ENCODE measurements at places on chromosomes 6 and 20.

DNA sequence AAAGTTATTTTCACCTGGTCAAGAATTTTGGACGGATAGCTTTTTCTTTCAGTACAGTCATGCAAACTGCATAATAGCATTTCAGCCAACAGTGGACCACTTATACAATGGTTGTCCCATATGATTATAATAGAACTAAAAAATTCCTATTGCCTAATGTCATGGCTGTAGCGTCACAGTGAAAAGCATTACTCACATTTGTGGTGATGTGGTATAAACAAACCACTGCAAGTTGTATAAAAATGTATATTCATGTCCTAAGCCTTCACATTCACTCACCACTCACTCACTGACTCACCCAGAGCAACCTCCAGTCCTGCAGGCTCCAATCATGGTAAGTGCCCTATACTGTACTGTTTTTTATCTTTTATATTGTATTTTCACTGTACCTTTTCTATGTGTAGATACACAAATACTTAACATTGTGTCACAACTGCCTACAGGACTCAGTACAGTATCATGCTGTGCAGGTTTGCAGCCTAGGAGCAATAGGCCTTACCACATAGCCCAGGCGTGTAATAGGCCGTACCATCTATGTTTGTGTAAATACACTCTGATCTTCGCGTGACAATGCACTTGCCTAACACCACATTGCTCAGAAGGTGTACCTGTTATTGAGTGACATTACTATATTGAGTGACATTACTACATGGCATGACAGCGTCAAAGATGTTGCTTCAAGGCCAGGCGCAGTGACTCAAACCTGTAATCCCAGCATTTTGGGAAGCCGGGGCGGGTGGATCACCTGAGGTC lies 17.9 kb downstream of the ABHD12 start:
- no peak for DNase-seq

- DNase-seq = no peak
Observed at GRCh38 chr20:50291254-50292078, 100.8 kb downstream of the CEBPB start.

DNA sequence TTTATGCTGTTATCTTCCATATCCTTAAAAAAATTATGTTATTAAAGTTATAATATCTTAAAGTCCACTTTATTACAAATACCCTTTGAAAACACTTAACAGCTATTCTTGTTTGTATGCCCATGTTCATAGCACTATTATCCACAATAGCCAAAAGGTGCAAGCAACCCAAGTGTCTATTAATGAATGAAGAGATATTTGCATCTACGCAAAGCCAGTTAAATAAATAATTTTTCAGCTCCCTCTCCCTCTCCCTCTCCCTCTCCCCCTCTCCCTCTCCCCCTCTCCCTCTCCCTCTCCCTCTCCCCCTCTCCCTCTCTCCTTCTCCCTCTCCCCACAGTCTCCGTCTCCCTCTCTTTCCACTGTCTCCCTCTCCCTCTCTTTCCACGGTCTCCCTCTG lies 13.1 kb downstream of the CDK5RAP1 start:
- no peak for DNase-seq

DNA sequence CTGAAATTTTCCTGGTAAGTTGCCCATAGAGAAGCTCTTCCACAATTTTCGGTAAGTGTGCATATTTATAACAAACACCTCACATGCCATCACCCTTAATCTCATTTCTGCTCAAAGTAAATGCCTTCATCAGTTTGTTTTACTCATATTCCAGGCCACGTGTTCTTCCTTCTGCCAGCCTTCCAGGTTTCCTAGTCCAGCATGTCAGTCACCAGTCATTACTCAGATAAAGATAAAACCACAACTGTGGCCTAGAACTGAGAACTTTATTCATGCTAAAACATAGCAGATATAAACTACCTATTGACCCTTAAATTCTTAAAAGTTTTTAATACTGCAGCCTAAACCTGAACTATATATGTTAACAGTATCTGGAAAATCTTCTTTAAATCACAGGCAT lies 149.5 kb upstream of the SLC22A16 start:
- DNase-seq = no peak

- DNase-seq = no peak
Observed at GRCh38 chr6:33171880-33172687, 20.2 kb downstream of the COL11A2 start.

DNA sequence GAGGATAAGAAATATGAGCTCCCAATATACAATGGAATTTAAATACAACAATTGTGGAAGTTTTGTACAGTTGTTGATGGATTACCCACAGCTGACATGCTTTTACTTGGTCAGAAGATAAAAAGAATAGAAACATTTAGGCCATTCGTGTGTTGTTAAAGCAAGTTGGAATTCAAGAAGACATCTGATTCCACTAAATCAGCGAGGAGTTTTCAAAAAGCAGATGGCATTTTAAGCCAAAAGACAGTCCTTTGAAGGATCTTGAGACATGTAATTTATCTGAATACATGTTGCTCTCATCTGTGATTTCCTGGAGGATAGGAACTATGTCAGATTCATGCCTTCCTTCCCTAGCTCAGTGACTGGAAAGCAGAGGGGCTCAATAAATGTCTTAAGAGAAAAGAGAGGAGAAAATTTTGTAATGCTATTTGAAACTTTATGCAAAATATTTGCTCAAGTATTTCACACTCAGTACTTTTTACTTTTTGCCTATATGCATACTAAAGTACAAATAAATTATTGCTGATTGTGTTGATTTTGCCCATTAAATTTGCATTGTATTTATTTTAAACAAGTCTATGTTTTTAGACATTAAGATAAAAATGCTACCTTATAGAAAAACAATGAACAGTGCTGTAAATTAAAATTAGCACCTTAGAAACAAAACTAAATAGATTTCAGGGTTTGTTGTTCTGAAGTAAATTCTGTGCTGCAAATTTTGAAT lies 733.8 kb upstream of the FLRT3 start:
- DNase-seq = no peak
